ENCODE measurements at places on chromosomes 11 and 22.

GRCh38 chr11:126394036-126394435 lies 38.5 kb downstream of the ST3GAL4 start:
- H3K27me3 ChIP-seq, result peaks cover 14% of the 10 kb centered on the region
- no peak overlapping the region for H3K27ac ChIP-seq
- H3K4me1 ChIP-seq, result peaks cover 19% of the 10 kb centered on the region
- H3K36me3 ChIP-seq, result no peaks in the 10 kb centered on the region

DNA sequence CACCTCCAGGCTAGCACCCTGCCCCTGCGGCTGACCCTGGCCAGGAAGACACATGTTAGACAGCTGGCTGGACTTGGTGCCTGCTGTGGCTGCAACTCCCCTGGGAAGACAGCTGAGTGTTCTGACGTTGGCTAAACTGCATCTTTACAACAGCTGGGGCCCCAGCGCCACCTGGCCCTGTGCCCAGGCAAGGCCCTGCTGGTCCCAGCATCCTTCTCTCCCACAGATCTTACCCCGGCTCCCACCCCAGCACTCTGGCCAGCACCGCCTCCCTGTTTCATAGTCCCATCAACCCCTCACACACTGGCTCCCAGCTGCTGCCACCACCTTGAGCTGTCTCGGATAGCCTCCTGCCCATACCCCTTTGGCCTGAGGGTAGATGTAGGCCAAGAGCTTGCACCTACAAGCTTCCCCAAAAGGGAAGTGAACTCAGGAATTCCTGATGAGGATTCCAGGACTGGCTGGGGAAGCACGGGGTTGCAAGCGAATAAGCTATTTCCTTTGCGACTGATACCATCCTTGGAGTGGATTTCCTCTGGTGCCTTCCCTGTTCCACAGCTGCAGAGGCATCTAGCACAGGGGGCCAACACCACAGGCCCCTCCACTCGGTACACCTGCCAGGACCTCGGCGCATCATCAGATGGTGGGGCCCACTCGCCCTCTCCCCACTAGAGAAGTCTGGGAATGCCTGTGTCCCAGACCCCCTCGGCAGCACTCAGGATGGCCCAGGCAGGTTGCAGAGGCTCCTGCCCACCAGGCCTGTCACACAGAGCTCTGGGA lies 28.5 kb downstream of the RSPH14 start:
- H3K36me3 ChIP-seq, result no peaks in the 10 kb centered on the region
- H3K27ac ChIP-seq, result no peak overlapping the region
- H3K4me1 ChIP-seq, result no peaks in the 10 kb centered on the region
- H3K27me3 ChIP-seq, result no peaks in the 10 kb centered on the region

GRCh38 chr11:24866743-24867142 lies 369.9 kb downstream of the LUZP2 start:
- no peak overlapping the region for H3K27ac ChIP-seq
- no peaks in the 10 kb centered on the region for H3K27me3 ChIP-seq
- no peak for ATAC-seq
- H3K4me1 ChIP-seq, result no peaks in the 10 kb centered on the region
- H3K36me3 ChIP-seq, result no peaks in the 10 kb centered on the region

DNA sequence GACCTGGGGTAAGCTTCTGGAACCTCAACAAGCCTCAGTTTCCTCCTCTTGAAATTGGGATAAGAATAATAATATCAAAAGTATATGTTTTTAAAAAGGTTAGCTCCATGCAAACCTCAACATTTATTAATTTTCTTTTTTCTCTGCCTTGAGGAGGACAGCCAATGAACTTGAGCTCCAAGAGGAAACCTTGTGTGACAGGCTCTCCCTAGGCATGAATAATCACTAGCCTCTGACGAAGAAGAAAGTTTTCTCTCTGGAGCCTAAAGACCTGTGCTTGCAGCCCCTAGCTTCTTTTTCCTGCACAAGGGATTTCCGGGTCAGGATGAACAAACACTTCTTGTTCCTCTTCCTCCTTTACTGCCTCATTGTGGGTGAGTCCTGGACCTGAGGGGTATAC lies at the start of gene PATE3:
Gene PATE3, plus strand, starts transcription at position 301 of the 400 bp plus-strand sequence. Its CDS starts 25 bp downstream, at position 326.
- no peak within 1 kb of the TSS for H3K4me3 ChIP-seq
- no peaks in the 10 kb centered on the region for H3K4me1 ChIP-seq
- no peak within 1 kb of the TSS for H3K27ac ChIP-seq
- H3K27me3 ChIP-seq, result no peaks in the 10 kb centered on the region

DNA sequence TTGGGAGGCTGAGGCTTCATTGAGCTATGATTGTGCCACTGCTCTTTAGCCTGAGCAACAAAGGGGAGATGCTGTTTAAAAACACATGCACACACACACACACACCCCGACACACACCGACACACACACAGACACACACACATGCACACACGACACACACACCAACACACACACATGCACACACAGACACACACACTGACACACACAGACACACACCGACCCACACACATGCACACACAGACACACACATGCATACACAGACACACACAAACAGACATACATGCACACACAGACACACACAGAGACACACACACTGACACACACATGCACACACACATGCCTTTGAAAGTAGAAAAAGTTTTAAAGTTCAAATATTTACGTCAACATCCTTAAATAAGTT lies 5.5 kb upstream of the LTO1 start:
- no peak overlapping the region for H3K27ac ChIP-seq
- ATAC-seq, result no peak
- peaks cover 6% of the 10 kb centered on the region for H3K4me1 ChIP-seq
- no peaks in the 10 kb centered on the region for H3K36me3 ChIP-seq
- no peak overlapping the region for H3K4me3 ChIP-seq
